Stimulated activated CD4-positive, alpha-beta T cell treated with anti-CD3 and anti-CD28 coated beads, Interleukin-1b, Interleukin-23, amount 100 ng/mL, for 1 hour (primary cell): ENCODE measurements at places on chromosomes 6 and 20.

DNA sequence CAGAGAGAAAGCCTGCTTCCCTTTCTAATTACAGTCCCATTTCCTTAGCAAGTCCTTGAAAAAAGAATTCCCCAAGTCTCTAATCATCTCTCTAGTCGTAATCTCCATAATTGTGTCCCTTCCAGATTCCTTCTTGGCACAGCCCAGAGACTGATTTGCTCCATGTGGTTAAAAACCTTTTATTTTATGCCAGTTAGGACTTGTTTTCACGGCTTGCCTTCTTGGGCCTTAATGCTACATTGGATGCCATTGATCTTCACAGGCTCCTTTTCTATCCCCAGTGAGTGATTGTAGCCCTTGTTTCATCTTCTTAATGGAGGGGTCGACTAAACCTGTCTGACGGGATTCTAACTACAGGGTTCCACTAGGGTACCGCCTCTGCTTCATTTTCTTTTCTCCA, 650.6 kb upstream of the ARID1B start:
- no peak for DNase-seq

- DNase-seq, result no peak
Measured at GRCh38 chr6:20481281-20481680, 53.0 kb upstream of the CDKAL1 start.

DNA sequence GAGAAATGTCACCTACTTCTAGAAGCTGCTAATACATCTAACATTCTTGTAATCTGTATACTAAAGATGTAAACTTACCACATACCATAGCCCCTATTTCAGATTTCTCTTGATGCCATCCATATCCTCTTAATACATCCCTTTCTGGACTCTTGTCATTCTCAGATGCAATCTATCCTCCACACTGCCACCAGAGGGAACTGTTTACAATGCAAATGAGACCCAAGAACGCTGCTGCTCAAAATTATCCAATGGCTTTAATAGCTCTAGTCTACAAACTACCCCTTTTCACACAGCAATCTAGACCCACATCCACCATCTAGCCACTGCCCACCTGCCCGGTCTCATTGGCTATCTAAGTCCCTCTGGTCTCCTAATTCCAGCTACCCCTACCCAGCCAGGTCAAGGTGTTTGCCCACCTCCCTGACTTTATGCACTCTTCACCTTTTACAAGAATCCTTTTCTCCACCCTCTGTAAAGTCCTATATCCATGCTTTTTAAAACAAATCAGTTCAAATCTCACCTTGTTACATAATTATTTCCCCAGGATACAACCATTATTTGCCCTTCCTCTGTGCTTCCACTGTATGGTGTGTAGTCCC, 14.8 kb downstream of the FAXC start:
- no peak for DNase-seq

DNA sequence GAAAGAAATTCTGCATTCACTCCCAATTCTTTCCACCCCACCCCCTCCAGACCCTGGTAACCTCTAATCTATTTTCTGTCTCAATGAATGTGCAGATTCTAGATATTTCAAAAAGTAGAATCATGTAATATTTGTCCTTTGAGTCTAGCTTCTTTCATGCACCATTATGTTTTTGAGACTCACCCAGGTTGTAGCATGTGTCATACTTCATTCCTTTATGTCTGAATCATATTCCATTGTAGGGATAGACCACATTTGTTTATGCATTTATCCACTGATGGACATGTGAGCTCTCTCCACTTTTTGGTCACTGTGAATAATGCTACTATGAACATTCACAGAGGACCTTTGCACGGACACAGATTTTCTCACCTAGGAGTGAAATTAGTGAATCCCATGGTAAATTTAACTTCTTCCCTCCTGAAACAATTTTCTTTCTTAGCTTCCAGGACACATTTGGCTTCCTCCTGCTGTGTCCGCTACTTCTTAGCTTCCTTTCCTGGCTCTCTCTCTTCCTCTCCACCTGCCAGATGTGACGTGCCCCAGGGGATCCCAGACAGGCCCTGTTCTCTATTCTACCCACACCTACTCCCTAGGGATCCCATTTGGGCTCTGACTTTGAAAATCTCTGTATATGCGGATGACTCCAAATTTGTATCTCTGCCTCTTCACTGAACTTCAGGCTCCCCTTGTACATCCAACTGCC, 24.1 kb upstream of the ARFGEF2 start:
- no peak for DNase-seq

DNA sequence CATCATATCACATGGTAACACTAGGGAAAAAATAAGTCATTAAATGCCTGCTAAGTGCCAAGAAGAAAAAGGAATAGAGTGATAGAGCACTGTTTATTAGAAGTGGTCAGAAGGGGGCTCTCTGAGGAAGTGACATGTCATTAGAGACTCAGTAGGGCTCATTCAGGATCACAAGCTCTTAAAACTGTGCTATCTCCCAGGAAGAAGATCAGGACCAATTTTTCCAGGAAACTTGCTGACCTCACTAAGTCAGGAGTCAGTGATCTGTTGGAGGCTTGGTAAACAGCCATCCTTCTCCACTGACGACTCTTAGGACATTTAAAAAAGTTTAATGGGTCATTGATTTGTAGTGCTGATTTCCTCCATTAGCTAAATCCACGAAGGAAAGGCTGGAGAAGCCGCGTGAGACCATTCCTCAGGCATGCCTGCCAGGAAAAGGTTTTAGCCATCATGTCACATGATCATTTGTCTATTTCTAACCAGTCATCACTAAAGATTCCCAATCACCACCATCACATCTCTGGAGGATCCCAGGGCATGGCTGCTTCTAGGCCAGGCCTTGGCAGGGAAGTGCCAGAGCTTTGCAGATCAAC, 5.9 kb upstream of the PTPN1 start:
- DNase-seq, result no peak

- no peak for DNase-seq
Measured at GRCh38 chr20:4569865-4570264, 151.8 kb upstream of the PRND start.

- DNase-seq, result no peak
Measured at GRCh38 chr20:20740541-20740940, 28.1 kb upstream of the RALGAPA2 start.

GRCh38 chr20:1803932-1804501, 91.2 kb upstream of the SIRPA start:
- DNase-seq, result no peak

GRCh38 chr6:5132731-5133130, 47.6 kb downstream of the PPP1R3G start:
- no peak for DNase-seq

DNA sequence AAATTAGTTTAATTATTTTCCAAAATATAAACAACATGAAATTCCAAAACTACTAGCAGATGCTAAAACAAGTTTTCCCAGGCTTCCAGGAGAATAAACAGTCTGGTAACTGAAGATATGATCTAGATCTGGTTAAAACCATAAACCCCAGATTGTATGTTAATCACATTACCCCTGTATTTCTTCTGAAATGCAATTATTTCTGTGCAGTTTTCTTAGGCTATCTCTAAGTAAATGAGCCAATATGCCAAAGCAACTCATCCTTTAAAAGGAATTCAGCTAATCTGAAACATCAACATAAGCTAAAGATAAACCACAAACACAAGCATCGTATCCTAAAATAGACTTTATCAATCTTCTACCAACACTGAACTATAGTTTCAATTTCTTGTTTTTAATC, 44.6 kb upstream of the SENP6 start:
- no peak for DNase-seq

GRCh38 chr6:80437221-80437620, 330.8 kb downstream of the BCKDHB start:
- DNase-seq, result no peak

GRCh38 chr6:121838842-121839241, 403.4 kb downstream of the GJA1 start:
- no peak for DNase-seq

DNA sequence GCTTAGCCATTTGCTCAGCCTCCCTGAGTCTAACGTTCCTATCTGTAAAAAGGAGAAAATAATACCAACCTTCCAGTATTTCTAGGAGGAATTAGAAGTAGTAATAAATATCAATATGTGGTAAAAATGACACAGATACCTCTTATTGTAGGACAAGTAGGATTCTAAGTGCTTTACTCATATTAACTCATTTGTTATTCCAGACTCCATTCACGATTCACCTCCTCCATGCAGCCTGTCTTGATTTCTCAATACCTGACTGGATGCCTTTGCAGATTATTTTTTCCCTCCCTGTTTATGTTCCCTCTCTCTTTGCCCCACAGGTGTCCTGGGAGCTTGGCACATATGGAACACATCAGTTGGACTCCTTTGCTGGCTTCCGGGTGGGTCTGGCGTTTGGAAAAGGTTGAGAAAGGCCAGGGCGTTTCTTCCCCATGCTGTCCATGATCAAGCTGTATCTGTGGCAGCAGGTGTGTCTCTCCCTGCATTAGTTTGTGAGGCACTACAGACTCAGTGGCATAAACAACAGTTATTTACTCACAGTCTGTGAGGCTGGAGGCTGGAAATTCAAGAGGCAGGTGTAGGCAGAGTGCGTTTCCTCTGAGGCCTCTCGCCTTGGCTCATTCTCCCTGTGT, 10.7 kb upstream of the DUSP22 start:
- no peak for DNase-seq

DNA sequence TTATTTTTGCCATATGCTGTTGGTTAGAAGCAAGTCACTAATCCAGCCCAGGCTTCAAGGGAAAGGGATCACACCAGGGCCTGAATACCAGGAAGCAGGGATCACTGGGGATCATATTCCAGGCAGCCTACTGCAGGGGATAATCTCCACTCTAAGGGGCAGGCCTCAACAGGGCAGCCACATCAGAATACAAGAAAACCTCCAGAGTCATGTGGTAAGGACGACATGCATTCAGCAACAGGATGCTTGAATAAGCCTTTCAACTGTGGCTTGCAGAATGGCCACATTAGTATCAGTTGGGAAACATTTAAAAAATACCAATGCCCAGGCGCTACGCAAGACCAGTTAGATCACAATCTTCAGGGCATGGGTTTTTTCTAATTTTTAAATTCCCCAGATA, 109.1 kb downstream of the LY86 start:
- DNase-seq, result no peak

- DNase-seq, result no peak
Measured at GRCh38 chr20:47676219-47676721, 109.0 kb downstream of the SULF2 start.

- DNase-seq, result no peak
Measured at GRCh38 chr20:4090756-4091489, 75.6 kb upstream of the RNF24 start.

DNA sequence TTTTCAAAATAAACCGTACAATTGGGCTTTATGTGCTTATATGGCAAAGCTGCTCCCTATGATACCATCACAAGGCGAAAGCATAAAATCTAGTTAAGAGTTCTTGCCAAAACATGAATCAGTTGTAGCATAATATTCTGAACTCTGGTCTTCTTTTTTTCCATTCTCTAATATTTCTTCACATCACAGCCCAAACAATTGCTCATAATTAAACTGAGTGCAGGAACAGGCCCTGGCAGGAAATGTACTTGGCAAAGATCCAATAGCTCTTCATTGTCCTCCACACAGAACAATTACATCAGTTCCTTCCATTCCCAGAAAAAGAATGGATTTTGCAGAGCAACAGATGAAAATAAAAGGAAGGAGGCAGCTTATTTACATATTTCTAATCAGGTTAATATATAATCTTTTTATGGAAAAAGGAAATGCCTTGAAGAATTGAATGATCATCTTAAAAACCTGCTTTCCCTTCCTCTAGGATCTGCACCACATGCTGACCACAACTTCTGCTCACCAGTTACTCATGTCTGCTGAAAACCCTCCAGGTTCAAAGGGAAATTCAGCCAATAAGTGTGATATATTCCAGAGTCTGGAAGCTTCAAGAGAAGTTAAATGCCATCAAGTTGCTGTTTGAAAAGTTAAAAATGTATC, 123.3 kb upstream of the COL21A1 start:
- no peak for DNase-seq

DNA sequence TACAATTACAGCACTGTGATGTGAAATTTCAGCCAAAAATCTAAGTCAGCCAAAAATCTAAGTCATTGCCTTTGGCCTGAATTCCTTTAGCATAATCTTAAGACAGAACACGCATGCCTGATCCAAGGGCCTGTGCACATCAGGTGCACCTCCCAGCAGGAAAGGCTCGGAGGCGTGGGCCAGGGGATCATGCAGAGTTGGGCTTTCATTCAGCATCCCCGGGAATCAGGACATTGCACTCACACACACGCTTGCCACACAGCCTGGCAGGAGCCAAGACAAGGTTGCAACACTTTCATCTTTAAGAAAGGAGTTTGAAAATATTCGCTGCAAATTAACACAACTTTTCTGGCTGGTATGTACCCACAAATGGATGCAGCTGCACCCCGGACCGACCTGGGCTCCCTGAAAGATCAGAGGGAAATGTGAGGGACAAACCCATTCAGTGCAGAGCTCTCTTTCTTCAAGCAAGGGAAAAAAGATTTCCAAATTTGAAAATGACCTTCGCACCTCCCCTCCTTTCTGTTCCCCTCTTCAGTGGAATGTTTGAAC, 48.8 kb downstream of the ERMARD start:
- no peak for DNase-seq

GRCh38 chr20:33233129-33233774, 2.5 kb upstream of the BPIFA1 start:
- no peak for DNase-seq

DNA sequence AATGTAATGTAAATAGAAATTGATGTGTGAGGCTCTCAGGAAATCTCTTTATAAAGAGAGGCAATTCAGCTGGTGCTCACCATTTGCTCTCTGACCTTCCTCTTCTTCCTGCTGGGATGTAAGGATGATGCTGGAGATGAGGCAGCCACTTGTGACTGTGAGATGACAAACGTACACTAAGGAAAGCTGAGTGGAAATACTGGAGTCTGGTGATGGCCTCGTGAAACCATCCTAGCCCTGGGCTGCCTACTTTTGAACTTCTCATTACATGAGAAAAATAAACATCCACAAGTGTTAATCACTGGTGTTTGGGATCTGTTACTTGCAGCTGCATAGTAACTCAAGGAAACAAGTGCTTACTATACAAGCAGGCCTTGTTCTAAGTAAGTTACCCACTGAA, 114.9 kb upstream of the NHSL1 start:
- DNase-seq, result no peak

GRCh38 chr6:138101946-138102731, 5.1 kb downstream of the PERP start:
- DNase-seq, result no peak

- DNase-seq, result no peak
Measured at GRCh38 chr6:149366267-149366921, 33.7 kb upstream of the SUMO4 start.

DNA sequence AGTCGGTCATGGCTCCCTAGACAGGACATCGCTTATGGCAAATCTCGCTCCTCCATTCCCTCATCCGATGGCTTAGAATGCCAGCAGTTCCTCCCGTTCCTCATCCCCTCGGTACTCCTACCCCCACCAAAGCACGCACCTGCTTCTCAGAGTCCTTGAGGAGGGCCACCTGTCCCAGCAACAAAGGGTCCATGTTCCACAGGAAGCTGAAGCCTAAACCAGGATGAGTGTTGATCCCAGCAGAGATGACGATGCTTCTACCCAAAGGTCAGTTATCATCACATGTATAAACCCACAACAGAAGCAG, 111.2 kb downstream of the THBS2 start:
- no peak for DNase-seq

GRCh38 chr6:116556814-116557415, 3.4 kb downstream of the CALHM4 start:
- no peak for DNase-seq
